AG09309 (cell line): ENCODE measurements at places on chromosomes 5 and 9.

DNA sequence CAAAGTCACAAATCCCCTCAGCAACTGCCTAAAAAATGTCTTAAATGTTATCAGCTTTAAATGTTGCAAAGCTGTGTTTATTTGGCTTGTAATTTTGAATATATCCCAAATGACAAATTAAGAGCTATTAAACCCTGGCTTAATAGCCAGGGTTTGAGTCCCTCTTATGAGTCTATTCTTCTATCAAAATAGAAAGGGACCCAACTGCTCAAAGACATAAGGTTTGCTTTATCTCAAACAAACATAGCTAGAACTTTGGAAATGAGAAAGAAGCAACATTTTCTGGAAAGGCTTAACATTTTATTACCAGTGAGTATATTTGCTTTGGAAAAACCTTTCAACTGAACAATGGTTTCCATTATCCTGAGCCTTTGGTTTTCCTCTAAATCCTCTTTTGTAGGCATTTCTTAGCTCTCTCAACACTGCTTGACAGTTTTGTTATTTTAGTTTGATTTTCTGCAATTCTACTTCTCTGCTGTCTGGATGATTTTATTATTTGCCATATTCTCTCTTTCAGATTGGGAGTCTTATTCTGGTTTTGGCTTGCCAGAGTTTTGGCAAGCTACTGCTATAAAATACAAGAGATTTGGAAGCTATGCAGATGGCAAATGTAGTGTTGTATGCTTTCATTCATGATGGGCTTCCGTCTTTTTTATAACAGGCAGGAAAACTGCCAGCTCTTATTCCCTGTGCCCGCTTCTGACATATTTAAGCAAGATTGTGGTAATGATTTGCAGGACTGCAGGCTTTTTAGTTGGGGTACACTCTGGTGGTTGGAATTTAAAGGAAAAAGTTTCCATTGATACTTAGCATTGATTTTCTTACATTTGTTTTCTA is 734.9 kb downstream of the DTWD2 start:
- DNase-seq = no peak

DNA sequence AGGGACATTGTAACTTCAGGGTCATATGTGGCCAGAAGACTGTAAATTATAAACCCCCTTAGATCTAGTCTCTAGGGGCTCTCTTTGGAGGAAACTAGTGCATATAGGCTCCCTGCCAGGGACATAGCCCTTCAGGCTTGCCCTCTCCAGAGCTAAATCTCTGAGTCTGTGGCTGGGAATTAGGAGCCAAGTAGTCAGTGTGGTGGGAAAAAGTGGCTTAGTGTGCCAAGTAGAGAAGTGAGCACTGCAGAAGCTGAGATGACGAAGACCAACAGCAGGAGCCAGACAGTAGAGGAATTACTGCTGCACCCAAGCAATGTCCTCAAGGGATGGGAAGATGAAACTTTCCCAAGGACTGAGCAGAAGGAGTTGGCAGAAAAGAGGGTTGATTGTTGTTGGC is 71.2 kb downstream of the CWC27 start:
- no peak for DNase-seq

- no peak for DNase-seq
Observed at GRCh38 chr5:57802131-57802530, 319.5 kb upstream of the ACTBL2 start.

GRCh38 chr5:168877132-168877892 is 298.1 kb upstream of the PANK3 start:
- no peak for DNase-seq

DNA sequence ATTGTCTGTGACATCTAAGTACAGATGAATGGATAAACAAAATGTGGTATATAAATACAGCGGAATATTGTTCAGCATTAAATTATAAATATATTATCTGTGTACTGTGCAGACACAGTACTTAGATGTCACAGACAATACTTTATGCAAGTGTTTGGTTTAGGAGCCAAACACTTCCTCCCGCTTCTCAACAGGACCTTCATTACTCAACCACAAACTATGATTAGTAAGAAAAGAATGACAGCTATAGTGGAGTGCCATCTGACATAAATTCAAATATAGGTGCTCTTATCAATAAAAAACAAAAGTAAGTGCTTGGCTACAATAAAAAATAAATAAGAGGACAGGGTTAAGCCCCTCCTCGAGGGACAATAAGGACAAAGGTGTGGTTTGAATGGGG is 38.9 kb upstream of the STX17 start:
- DNase-seq = no peak
